Hindlimb muscle (tissue), 1 donor: ENCODE measurements at places on chromosomes 7 and 10. TPM values are rescaled to one million over a fixed set of nuclear protein-coding genes. Genes with fewer than 3 reads are reported as not detected.

AKR1B15 gene
- 0.26 TPM for polyA plus RNA-seq

DOCK1 gene
- 29.9 TPM for polyA plus RNA-seq

TAS2R4 gene
- polyA plus RNA-seq: 1.6 TPM

PIP gene
- not detected for polyA plus RNA-seq

TUBB8 gene
- polyA plus RNA-seq: not detected

ABCB1 gene
- polyA plus RNA-seq: 0.41 TPM

OPN4 gene
- polyA plus RNA-seq: 2.3 TPM

NUTM2B gene
- 1.6 TPM for polyA plus RNA-seq

PLA2G12B gene
- 0.17 TPM for polyA plus RNA-seq

SHH gene
- 0.10 TPM for polyA plus RNA-seq

MSS51 gene
- 47.4 TPM for polyA plus RNA-seq

NANOS1 gene
- polyA plus RNA-seq: 6.0 TPM

GHITM gene
- polyA plus RNA-seq: 103 TPM

GHRHR gene
- 0.58 TPM for polyA plus RNA-seq

CDCA7L gene
- polyA plus RNA-seq: 16.0 TPM

SRRT gene
- polyA plus RNA-seq: 94.3 TPM

HTR7 gene
- polyA plus RNA-seq: 0.36 TPM

ERVW-1 gene
- polyA plus RNA-seq: 1.8 TPM

PRPS1L1 gene
- polyA plus RNA-seq: not detected

CALD1 gene
- 93.4 TPM for polyA plus RNA-seq

CCL26 gene
- polyA plus RNA-seq: 1.6 TPM

GNGT1 gene
- polyA plus RNA-seq: not detected

CPA5 gene
- polyA plus RNA-seq: 1.0 TPM

CPEB3 gene
- polyA plus RNA-seq: 6.1 TPM

MTERF1 gene
- 8.4 TPM for polyA plus RNA-seq

MCM10 gene
- 4.8 TPM for polyA plus RNA-seq

PRLHR gene
- not detected for polyA plus RNA-seq

DMBT1 gene
- 0.03 TPM for polyA plus RNA-seq

PAPSS2 gene
- polyA plus RNA-seq: 8.7 TPM

MBL2 gene
- polyA plus RNA-seq: not detected
